ENCODE measurements at places on chromosomes 6 and 20. TPM values are rescaled to one million over a fixed set of nuclear protein-coding genes. Genes with fewer than 3 reads are reported as not detected.

- no peak for DNase-seq
- H3K4me3 ChIP-seq, result no peak overlapping the region
- no peaks in the 10 kb centered on the region for H3K36me3 ChIP-seq
- H3K27me3 ChIP-seq, result no peaks in the 10 kb centered on the region
- H3K27ac ChIP-seq, result no peak overlapping the region
- H3K4me1 ChIP-seq, result peaks cover 5% of the 10 kb centered on the region
Measured at GRCh38 chr20:53809217-53809616, 215.6 kb upstream of the ZNF217 start.

GRIK2 gene
- not detected for total RNA-seq

DNA sequence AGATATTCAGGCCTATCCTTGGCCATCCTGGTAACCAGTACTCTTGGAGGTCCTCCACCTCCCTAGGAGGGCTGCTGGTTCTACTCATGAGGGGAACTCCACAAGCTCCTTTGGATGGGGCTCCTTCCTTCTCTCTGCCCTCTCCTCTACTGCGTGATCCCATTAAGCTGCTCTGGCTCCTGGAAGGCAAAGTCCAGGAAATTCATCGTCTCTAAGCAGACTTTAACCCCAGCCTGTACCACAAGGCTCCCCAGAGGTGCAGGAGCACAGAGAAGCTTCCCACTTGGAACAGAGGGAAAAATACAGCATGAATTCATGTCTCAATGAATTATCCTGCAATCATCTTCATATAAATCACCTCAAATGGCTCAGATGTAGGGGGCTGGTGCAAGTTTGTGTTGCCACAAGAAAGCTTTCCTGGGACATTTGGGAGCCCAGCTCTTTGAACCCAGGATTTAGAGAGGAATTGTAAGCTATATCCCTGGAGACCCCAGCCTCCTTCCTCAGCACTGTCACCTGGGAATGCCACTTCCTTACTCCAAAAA lies 355.4 kb downstream of the CDC5L start:
- H3K36me3 ChIP-seq, result no peaks in the 10 kb centered on the region
- H3K4me3 ChIP-seq, result no peak overlapping the region
- DNase-seq, result no peak

DNA sequence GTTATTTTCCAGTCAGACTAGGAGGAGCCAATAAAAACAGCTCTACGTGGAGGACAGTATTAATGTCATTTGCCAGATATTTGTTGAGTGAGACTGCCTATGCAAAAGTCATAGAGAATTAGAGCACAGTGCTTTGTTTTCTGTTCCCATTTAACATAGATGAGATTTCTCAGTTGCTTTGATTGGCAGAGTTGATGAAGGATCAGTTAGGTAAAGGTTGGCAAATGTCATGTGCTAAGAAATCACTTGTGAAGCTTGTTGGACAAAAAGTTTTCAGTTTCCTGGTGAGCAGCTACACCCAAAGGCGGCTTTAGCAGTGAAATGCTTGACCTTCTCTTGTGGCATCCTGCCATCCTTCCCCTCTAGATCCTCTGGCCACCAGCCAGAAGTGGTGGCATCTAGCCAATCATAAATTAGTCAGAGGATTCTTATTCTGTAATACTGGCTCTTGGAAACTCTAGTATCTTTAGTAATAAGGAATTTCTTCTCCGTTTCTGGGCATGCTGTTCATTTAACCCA lies 37.0 kb downstream of the BCKDHB start:
- no peak overlapping the region for H3K4me3 ChIP-seq
- H3K4me1 ChIP-seq, result peaks cover 3% of the 10 kb centered on the region
- H3K27ac ChIP-seq, result no peak overlapping the region
- no peaks in the 10 kb centered on the region for H3K27me3 ChIP-seq
- no peak for DNase-seq

BRD2 gene
- total RNA-seq, result 306 TPM

DNA sequence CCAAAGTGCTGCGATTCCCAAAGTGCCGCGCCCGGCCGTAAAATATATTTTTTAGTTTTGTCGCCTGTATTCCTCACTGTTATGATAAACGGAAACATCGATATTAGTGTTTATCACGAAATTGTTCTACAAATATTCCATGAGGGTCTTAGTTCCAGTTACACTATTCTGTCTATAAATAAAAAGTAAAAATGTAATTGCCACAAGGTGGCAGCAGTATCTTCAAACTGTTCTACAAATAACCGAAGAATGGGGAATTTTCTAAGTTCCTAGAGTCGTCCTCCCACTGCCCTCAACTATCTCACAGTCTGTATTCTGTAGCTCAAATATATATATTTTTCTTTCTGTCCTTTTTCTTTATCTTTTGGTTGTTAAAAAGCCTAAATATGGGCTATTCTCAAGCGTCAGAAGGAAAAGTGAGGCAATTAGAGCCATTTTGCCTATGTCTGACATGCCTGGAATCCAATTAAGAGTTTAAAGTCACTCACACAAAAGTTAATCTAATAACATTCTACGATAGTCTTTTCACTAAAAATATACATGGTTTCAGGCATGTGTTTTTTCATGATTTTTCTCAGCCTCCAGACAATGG lies 14.2 kb upstream of the FAM162B start:
- H3K27ac ChIP-seq, result no peak overlapping the region
- no peaks in the 10 kb centered on the region for H3K4me1 ChIP-seq
- H3K36me3 ChIP-seq, result no peaks in the 10 kb centered on the region
- peaks cover 5% of the 10 kb centered on the region for H3K27me3 ChIP-seq

Data from activated T-helper 2 cell treated with anti-CD3 and anti-CD28 coated beads, Interferon-gamma antibody, Interleukin-2, Interleukin-4, amounts not matched to agents 10 μg/mL and 5 μg/mL and 100 μg/mL, durations not matched to agents 14 hours and 24 hours and 36 hours (primary cell).